MV-4-11 (cell line): ENCODE measurements at places on chromosomes 3 and 15.

DNA sequence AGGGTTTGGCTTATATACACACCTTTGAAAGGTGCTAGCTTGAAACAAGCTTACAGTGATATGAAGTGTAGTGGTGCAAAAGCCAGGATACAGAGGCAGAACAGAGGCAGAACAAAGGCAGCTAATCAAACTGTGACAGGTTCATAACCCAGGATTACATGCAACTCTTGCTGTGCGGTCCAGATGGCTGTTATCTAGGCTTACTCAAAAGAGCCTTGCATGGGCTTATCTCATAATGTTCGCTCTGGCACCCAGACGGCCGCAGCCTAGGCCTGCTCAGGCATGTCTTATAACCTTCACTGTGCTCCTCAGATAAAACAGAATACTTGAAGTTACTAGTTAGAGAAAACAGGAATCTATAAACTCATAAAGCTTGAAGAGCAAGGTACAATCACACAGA is 22.8 kb upstream of the NOX5 start:
- DNase-seq, result no peak

GRCh38 chr3:74107451-74107850 is 482.7 kb upstream of the PDZRN3 start:
- DNase-seq, result no peak

DNA sequence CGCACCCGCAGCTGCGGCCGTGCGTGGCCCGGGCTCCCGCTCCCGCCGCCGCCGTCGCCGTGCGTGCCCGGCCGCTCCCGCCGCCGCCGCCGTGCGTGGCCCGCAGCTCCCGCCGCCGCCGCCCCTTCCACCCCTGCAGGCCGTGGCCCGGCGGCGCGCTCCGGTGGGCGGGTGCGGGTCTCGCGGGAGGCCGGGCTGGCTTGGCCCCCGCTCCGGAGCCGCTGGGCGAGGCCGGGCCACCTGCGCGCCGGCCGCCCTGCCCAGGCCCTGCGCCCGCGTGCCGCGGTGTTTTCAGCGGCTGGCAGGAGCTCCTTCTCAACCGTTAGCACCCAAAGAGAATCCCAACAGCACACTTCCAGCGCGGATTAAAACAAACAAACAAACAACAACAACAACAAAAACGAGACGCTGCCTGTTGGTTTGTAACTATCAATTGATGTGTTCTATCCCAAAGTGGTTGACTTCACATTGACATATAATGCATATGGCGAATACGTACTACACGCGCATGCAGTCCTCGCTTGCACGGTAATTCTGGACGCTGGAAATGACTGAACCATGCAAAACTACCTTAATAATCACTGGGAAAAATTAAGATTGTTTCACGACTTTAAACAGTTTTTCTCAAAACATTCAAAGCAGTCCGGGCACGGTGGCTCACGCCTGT is 113.7 kb upstream of the GOLGA8J start:
- no peak for DNase-seq

- peak; percentile 34 for DNase-seq
Measured at GRCh38 chr3:41881233-41881821, 80.6 kb downstream of the ULK4 start.

DNA sequence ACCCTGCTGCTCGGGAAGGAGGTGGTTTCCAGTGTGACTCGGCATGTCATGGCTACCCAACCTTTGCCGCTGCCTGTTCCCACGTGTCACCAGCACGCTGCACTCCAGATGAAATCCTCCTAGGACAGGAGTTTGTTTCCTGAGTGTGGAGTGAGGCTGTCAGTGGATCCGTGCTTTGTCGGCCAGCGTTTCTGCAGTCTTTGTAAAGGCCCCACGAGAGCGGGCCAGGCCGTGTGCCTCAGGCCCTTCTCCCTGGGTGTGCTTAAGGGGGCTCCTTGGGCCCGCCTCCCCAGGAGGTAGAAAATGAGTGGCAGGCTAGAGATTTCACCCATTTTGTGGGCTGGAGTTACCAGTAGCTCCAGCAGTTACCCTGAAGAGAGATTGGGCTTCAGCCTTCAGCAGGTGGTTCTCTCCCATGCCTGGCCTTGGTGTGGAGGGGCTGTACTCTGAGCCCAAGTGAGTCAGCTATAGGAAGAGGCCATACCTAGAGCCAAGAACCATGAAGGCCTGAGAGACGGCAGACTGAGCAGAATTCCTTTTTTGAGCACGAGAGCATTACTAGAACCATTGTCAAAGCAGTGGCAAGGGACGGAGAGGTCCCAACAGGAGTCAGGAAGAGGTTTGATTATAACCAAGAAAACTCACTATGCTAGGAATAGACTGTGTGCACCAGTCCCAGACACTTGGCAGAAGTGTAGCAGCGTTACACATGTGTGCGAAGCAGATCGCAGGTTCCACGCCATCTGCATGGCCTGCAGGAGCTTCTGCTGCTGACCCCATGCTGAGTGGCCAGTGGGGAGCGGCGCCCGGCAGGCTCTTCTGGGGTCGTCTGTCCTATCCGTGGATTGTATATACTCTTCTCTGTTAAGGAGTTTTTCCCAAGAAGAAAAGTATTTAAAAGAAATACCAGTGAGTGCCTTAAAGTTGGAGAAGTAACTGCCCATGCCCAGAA is 14.5 kb downstream of the MAP6D1 start:
- no peak for DNase-seq
